ENCODE measurements at places on chromosomes 4 and X.
A peak's percentile ranks its signal among the peaks of the same experiment; 100 is the strongest.

- peak; percentile 2 for DNase-seq
Measured at GRCh38 chr4:6855692-6856297, 53.8 kb upstream of the TBC1D14 start.

- no peak for DNase-seq
Measured at GRCh38 chr4:78293821-78294301, 236.7 kb downstream of the FRAS1 start.

- DNase-seq = no peak
Measured at GRCh38 chr4:15197005-15197404, 194.7 kb downstream of the CPEB2 start.

DNA sequence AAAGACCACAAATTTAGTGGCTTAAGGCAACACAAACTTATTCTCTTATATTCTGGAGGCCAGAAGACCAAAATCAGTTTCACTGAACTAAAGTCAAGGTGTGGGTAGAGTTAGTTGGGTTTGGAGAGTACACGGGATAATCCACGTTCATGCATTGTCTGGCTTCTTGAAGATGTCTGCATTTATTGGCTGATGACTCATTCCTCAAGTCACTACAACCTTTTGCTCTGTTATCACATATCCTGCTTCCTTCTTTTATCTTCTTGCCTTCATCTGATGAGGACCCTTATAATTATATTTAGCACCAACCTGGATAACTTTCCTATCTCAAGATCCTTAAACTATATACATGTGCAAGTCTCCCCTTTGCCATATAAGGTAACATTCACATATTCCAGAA, 590.0 kb downstream of the FSTL5 start:
- no peak for DNase-seq

DNA sequence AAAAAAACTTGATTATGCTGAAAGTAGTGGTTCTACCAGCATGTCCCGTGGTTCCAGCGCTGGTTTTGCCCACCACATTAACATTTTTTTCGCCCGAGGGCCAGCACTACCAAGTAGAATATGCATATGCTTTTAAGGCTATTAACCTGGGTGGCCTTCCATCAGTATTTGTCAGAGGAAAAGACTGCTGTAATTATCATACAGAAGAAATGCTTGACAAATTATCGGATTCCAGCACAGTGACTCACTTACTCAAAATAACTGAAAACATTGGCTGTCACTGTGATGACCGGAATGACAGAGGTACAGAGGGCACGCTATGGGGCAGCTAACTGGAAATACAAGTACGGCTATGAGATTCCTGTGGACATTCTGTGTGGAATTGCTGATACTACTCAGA, 34.6 kb downstream of the PRPS2 start:
- DNase-seq = no peak
